ENCODE measurements at places on chromosomes 6 and 20.
A peak's percentile ranks its signal among the peaks of the same experiment; 100 is the strongest.

- DNase-seq: no peak
Measured at GRCh38 chr6:109229536-109229935, 134.2 kb downstream of the CEP57L1 start.

- no peak for DNase-seq
Measured at GRCh38 chr20:57695012-57695411, 14.8 kb downstream of the PMEPA1 start.

- DNase-seq: no peak
Measured at GRCh38 chr6:166162599-166163342, 4.9 kb downstream of the TBXT start.

DNA sequence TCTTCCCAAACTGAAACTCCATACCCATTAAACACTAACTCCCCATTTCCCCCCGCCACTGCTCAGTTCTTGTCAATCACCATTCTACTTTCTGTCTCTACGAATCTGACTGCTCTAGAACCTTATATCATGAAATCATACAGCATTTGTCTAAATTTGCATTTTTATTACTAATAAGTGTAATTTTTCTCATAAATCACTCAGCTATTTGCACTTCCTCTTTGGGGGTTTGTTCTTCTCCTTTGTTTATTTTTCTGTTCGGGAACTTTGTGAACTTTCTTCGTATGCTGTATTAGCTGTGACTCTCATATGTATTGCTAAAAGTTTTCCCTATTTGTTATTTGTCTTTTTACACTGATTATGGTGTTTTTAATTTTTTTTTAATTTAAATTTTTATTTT lies 152.2 kb downstream of the SLC16A10 start:
- DNase-seq: no peak

- no peak for DNase-seq
Measured at GRCh38 chr20:56575157-56575556, 42.1 kb downstream of the FAM209B start.

DNA sequence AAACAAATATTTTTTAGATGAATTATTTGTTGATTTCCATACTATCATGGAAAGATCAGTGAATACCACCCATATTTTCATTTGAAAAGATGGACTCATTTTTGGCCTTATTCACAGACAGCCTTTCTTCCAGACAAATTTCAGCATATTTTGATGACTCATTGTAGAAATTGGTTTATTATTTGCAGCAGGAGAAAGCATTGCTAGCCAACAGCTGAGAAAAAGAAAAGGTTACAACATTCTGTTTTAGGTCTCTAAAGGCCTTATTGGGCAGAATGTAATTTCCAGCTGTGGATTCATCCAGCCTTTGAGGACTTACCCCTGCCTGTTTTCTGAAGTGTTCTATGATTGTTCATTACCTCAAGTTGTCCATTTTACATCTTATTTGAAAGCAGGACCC lies 201.9 kb downstream of the PLCB4 start:
- DNase-seq: no peak

- DNase-seq: no peak
Measured at GRCh38 chr20:33702861-33703260, 16.7 kb upstream of the E2F1 start.

GRCh38 chr20:36399147-36399968 lies 93.2 kb downstream of the DLGAP4 start:
- DNase-seq: peak; percentile 68
